ENCODE measurements at places on chromosomes 2 and 18. TPM values are rescaled to one million over a fixed set of nuclear protein-coding genes. Genes with fewer than 3 reads are reported as not detected.

Gene GAREM2
- 1.4 TPM for polyA plus RNA-seq

Gene SCYGR4
- not detected for polyA plus RNA-seq

Gene C2orf80
- not detected for polyA plus RNA-seq

Gene EMILIN1
- 1.3 TPM for polyA plus RNA-seq

Gene ALPI
- not detected for polyA plus RNA-seq

Gene IFIH1
- polyA plus RNA-seq: 9.8 TPM

Gene UGT1A9
- polyA plus RNA-seq: not detected

Gene CNGA3
- not detected for polyA plus RNA-seq
